ENCODE measurements at places on chromosomes 5 and 9. TPM values are rescaled to one million over a fixed set of nuclear protein-coding genes. Genes with fewer than 3 reads are reported as not detected.

The ELOVL7 gene
- total RNA-seq = 13.1 TPM

The P4HA2 gene
- 34.6 TPM for total RNA-seq

The PCDHGA3 gene
- 2.5 TPM for total RNA-seq

The ZNF367 gene
- total RNA-seq = 3.7 TPM

The CDHR2 gene
- 0.15 TPM for total RNA-seq

The ZFP2 gene
- 1.9 TPM for total RNA-seq

DNA sequence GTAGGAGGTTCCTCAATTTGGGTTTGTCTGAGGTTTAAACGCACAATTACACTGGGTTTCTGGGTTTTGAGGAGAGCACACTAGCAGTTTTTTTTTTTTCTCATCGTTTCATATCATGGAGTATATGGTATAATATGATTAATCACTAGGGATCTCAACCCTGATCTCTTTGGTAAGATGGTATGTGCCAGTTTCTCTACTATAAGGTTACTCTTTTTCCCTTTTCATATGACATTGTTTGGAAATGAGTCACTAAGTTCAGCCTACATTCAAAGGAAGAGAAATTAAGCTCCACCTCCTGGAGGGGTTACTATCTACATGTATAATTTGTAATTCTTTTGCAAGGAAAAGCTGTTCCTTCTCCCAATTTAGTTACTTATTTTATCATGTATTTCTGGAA lies 35.2 kb downstream of the MTRR start:
- ATAC-seq = no peak

GRCh38 chr9:107211284-107211923 lies 71.7 kb upstream of the RAD23B start:
- ATAC-seq = no peak

GRCh38 chr5:151584057-151584937 lies 6.8 kb downstream of the FAT2 start:
- ATAC-seq = no peak

DNA sequence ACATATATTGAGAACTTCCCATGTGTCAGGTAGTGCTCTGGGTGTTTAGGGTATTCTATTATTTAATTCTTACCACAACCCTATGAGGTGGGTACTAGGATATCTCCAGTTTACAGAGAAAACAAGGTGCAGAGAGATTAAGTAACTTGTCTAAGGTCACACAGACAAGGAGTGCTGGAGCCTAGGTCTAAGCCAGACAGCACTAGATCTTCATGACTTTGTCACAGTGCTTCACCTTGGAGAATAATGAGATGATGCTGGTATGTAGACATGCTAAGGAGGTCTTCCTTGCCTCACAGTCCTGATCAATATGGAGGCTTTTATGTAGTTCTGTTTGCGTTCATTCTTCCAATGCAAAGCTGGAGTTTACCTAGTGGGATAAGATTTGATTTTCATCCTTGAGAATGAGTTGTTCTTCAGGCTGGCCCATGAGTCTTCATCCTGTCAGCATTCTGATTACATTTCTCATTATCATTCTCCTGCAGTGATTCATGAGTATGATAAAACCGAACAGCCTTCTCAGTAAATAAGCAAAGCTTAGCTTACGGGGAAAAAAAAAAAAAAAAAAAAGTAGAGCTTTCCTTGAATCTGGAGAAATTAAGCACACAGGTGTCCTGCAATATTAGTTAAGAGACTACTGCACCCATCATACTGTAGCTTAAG lies 176.3 kb downstream of the C9orf152 start:
- no peak for ATAC-seq

- no peak for ATAC-seq
Observed at GRCh38 chr9:36150574-36151315, 14.2 kb downstream of the GLIPR2 start.

DNA sequence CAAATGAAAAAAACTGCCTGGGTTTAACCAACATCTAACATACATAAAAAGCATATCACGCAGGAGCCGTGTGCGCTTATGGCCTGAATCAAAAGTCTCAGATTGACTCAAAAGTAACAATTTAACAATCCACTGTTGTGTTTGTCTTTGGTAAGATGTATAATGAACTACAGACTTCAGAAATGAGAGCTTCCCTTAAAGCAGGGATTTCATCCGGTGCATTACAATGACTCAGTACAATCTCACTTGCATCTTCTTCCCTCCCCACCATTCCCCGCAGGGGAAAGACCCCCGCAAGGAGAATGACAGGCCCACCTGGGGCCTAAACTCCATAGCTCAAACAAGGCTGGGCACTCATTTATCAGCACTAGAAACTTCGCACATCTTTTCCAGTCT lies 1.4 kb downstream of the ZFR start:
- ATAC-seq = no peak

DNA sequence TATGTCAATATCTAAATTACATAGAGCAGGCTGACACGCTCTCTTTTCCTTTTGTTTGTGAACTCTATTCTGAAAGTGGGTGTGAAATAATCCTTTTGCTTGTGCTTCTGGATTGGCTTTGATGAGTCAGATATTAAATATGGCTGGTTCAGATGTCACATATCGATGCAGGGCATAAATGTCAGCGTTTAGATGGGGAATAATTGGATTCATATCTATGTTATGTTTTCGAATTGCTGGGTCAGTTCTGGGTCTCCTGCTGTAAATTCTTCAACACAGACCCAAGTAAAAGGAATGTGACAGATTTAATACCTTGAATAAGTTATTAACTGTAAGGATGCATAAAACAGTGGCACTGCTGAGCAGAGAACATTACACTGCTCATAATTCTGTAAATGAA lies 118.7 kb upstream of the SNX2 start:
- ATAC-seq = no peak

DNA sequence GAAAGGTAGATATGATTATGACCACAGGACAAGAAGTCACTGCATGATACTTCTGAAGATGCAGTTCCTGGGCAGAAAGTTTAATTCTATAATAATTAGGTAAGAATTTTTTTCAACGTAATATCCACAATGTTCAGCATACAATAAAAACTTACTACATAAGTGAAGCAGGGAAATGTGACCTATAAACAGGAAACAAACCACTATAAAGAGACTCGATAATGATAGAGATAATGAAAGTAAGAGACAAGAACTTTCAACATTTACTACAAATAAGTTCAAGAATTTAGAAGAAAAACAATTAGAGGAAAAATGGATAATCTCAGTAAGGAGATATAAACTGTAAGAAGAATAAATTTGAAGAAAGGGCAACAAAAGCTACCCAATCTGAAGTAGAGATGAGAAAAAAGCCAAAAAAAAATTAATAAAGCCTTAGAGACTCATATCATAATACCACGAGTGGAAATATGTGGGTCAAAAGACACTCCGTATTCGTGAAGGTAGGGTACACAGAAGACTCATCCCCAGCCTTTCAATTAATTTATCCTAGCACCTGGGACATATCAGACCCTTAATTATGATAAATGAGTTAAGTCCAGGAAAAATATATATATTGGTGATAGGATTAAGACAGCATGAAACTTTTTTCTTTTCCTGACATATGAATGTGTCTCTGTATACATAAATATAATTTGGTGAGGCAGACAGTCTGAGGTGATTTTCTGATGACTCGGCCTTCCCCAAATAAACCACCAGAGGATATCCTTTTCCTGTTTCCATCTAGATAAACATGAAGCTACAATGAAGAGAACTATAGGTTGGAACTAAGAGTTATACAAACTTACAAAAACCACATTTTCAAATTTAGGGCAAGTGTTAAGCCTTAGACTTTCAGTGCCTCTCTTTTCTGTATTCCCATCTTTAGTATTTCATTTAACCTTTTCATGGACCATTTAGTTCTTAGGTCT lies 120.4 kb downstream of the RAPGEF6 start:
- ATAC-seq = no peak

DNA sequence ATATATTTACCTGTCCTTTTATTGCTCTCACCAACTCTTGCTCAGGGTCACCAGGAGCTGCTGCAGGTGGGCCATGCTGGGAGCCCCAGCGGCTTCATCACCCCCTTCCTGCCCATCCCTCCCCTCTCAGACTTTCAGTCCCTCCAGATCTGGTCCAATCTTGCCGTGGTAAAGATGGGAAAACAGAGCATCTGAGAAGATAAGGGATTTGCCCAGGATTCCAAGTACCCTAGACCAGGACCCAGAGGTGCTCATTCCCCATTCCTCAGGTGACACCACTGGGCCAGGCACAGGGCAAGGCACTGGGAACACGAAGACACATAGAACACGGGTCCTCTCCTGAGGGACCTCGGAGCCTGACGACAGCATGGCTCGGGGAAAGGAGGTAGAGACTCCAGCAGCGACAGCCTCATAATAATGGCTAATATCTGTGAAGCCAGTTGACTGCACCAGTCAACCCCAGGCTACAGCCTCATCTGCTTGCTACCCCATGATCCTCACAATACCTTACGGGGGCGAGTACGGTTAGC lies 18.0 kb downstream of the TMOD1 start:
- ATAC-seq = no peak

DNA sequence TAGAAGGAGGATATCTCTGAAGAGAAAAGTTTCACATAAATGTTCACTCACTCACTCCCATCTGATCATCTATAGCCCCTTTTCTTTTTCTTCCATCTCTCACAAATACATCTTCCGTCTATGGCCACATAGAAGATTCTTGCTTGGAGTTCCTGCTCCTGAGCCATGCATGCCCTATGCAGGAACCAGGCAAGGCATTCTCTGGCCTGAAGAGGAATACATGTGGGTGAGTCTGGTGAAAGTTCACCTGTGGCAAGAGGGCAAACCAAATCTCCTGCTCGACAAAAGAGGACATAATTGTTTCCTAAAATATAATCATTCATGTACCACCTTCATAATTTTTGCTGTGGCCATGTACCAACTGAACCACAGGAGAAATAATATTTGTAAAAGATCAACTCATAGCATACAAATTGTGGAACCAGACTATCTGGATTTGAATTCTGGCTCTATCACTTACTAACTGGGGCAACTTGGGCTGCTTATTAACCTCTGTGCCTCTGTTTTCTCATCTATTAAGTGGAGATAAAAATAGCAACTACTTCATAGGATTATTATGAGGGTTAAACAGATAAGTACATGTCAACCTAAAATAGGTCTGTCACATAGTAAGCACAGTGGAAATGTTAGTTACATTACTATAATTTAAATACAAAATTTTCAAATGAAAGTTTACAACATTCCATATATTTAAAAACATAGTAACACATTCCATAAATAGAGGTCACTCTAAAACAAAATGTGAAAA lies 121.2 kb upstream of the NFIB start:
- no peak for ATAC-seq

GRCh38 chr5:125517973-125518550 lies 771.6 kb upstream of the ZNF608 start:
- no peak for ATAC-seq

DNA sequence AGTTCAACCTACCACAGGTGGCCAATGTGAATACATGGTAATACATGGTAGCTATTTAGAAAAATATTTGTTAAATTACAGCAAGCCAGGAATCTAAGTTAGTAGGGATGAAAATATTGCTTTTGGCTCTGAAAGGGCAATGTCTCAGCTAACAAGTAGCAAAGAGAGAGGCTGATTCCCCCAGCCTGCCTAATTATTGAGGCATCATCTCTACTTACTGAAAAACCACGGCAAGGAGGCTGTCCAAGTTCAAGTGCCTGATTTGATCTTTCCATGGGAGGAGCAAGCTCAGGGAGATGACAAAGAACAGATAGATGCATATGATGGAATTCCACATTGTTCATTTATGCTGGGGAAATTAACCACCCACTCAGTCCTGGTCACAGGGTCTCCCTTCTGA lies 28.7 kb upstream of the UBTD2 start:
- ATAC-seq = no peak

DNA sequence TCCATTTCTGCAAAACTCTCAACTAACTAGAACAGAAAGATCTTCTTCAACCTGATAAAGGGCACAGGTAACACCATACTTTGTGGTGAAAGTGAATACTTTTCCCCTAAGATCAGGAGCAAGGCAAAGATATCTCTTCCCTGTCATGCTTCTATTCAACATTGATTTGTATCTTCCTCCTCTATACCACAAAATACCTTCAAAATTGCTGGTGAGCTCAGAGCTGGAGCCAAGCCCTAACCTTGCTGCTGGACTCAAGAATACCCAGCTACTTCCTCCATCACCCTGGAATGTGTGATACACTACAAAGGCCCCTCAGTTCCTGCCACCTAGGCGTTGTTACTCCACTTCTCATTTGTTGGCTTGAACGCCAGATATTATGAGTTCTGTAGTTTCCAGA lies 499.0 kb downstream of the ACTL7B start:
- no peak for ATAC-seq

- no peak for ATAC-seq
Observed at GRCh38 chr5:178323961-178324360, 91.4 kb upstream of the PHYKPL start.

DNA sequence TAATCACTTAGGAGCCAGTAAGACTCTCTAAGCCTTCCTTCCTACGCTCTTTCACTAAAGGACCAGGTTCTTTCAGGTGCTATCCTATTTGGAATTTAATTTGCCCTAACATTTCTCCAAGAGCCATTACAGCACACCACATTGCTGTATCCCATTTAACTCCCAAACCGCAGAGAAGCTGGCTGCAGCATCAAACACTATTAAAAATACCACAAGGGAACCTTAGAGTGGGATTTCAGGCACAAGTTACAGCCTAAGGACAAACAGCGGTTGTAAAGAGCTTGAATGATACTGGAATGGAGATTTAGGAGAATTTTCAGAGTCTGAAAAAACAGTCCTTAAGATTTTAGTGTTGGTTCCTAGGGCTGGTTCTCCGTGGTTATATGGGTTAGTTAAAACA lies 566.4 kb downstream of the RAB3C start:
- ATAC-seq = no peak

DNA sequence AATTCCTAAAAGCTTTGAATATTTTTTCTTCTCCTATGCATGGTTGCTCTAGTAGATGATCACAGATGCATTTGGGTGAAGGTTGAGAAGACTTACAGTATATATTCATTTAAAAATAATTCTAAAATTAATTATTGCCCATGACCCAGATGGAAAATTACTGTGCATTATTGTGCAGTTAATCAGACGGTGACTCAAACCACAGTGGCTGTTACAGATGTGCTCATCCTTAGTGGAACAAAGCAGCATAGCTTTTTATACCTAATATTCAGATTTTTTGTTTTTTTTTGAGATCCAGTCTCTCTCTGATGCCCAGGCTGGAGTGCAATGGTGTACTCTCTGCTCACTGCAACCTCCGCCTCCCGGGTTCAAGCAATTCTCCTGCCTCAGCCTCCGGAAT lies 10.7 kb downstream of the OR2V1 start:
- ATAC-seq = no peak

GRCh38 chr9:15697446-15697851 lies 144.6 kb downstream of the CCDC171 start:
- ATAC-seq = no peak

- ATAC-seq = peak; percentile 41
Observed at GRCh38 chr5:147613359-147613758, 103.5 kb upstream of the DPYSL3 start.

DNA sequence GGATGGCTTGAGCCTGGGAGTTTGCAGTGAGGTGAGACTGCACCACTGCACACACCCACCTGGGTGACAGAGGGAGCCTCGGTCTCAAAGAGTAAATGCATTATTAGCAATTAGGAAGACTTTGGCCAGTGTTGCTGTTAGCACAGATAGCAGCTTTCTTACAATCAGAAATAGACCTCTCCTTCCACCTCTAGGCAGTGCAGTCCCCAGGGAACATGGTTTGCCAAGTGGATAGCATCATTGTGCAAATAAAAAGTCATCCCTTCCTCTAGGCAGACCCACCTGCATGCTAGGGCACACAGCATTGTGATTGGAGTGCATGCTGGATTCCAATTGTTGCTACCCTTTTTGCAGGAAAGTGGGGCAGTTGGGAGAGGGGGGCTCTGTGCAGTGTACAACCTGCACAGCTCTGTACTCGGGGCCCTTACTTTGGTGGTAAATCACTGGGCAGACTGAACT lies 77.9 kb upstream of the KLF9 start:
- no peak for ATAC-seq

- no peak for ATAC-seq
Observed at GRCh38 chr5:145776886-145777285, 58.3 kb downstream of the PRELID2 start.
